ENCODE measurements at places on chromosomes 3 and 15.
A peak's percentile ranks its signal among the peaks of the same experiment; 100 is the strongest.

GRCh38 chr3:30324587-30324986, 281.8 kb upstream of the TGFBR2 start:
- DNase-seq: no peak

DNA sequence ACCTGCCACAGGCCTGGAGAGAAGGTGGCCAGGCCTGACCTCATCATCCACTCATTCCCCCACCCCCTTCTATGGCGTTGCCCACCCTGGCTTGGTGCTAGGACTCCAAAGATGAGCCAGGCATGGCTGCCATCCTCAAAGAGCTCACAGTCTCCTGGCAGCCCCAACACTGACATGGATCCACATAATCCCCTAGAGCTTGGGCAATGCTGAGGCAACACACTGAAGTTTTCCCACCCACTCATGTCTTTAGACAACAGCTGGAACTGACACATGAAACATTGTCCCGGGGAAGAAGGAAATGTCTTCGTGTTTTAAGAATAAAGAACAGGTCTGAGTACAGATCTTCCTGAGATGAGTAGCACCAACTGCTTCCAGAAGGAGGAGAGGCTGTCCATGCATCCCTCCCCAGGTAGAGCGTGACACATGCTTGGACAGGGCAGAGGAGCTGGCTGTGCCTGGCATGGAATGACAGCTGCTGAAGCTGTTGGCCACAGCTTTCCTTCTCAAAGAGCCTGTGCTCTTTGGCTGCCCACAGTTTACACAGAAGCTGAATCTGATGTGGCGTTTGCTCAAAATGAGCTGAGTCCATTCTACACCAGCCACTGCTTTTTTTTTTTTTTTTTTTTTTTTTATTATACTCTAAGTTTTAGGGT, 70.1 kb downstream of the HOMER2 start:
- DNase-seq: no peak

GRCh38 chr15:68272721-68273271, 4.7 kb upstream of the FEM1B start:
- DNase-seq: no peak

- no peak for DNase-seq
These were observed 631 bp upstream of the CNBP start for GRCh38 chr3:129184396-129184657.

- DNase-seq: no peak
These were observed 94.6 kb downstream of the ZIC4 start for GRCh38 chr3:147311716-147312115.

DNA sequence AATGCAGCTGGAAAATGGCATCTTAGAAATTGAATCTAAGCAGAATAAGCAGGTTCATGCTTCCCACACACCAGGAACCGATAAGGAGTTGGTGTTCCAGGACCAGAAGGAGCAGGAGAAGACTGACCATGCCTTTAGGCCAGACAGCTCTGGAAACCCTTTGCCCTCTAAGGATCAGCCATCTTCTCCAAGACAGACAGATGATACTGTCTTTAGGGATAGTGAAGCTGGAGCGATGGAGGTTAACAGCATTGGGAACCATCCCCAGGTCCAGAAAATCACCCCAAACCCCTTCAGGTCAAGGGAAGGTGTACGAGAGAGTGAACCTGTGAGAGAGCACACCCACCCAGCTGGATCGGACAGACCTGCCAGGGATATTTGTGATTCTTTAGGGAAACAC, 49.2 kb downstream of the CDAN1 start:
- no peak for DNase-seq

GRCh38 chr15:77808075-77808474, 175.4 kb upstream of the LINGO1 start:
- DNase-seq: no peak

DNA sequence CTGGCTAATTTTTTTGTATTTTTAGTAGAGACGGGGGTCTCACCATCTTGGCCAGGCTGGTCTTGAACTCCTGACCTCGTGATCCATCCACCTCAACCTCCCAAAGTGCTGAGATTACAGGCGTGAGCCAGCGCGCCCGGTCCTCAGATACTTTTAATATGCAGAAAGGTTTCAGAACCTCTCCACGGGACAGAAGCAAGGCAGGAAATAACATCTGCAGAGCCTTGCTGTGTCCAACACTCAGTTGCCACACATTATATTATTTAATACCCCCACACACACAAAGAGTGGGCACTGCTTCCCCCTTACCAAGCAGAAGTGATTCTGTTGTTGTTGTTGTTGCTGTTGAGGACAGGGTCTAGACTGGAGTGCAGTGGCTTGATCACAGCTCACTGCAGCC, 28.0 kb downstream of the OSBPL10 start:
- DNase-seq: no peak

DNA sequence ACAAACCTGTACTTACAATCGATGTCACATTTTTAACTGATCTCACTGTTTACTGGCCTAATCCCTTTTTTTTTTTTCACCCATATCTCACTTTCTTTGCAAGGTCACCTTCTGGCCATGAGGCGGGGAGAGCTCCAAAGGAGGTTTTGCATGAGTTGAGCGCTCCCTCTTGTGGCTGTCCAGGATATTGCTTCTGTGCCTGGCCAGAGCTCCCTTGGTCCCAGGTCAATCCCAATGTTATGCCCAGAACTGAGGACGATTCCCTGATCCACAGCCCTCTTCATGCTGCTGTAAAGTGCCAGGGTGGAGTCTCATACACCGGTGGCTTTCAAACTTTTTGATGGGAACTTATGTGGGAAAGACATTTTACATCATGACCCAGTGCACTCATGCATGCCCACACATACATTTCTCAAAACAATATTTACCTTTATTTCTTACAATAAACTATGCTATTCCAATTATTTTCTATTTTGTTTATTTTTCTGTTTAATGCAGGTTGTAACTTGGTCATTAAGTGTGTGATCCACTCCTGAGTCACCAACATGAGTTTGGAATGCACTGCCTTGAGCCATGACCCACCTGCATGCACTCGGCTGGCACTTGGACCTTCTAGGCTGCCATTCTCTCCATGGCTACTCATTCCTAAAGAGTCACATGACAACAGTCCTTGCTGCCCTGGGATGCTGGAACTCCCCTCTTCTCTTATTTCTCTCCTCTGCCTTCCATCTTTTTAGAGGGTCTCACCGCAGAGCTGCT, 9.6 kb upstream of the SST start:
- peak; percentile 86 for DNase-seq

DNA sequence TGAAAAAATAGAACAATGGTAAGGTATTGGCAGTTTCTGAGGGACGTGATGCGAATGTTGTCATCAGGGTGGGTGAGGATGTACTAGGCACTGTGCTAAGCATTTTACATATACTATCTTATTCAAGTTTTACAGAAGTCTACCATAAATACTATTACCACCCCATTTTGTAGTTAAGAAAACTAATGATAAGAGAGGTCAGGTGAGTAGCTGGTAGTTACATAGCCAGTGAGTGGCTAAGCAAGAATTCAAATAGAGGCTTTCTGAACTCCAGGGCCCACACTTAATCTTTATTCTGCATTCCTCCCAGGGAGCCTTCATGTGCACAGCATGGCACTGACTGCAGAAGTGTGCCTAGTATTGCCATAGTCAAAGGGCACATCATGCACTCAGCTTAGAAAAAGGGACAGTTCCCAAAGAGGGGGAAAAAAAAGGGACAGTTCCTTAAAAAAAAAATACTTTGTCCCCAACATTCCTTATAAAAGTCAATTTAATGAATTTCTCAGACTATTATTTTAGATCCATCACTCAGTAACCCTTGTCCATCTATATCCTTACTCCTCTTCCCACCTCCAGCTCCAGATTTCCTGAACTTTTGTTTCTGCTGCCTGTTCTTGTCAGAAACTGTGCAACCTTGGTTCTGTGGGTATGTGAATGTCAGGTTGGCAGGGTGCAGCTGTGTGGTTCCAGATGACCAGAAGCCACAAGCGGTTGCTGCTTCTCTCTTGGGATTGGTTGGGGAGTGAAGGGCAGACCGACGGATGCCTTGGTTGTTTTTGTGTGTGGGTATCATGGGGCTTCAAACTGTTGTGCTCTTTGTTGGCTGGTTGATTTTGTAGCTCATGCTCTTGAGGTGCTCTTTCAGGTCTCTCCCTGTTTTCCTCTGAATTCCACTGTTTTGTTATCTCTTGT, 8.3 kb downstream of the MAPKBP1 start:
- no peak for DNase-seq

DNA sequence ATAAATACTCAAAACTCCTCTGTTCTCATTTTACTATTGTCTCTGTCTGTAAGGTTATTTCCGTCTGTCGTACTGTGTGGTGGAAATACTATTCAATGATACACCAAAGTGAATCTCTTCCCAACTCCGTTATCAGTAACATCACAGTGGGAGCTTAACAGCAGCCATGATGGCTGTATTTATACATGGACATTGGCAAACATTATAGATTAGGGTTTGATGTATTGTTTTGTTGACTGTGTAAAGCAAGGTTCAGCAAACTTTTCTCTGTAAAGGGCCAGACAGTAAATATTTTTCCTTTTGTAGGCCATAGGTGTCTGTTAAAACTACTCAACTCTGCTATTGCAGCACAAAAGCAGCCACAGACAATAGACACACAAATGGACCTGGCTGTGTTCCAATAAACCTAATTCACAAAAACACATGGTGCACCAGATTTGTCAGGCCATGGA, 23.2 kb downstream of the LIPC start:
- no peak for DNase-seq

DNA sequence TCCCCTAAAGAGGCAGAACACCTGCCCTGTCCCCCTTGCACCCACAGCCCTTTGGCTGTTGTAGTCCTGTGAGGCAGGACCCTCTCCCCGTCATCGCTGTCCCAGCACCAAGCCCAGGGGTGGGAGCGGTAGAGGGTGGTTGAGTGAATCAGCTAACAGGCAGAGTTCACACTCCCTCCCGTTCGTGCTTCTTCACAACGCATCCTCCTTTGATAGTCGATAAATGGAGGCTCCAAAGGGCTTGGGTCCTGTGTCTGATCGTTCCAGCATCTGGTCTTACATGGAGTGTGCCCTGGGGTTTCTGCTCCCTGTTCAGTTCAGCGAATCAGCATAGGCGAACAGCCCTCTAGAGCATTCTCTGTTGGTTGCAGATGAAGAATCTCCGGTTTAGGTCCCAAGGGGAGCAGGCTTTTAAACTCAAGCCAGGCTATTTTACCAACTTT, 820 bp upstream of the HMCES start:
- peak; percentile 11 for DNase-seq

DNA sequence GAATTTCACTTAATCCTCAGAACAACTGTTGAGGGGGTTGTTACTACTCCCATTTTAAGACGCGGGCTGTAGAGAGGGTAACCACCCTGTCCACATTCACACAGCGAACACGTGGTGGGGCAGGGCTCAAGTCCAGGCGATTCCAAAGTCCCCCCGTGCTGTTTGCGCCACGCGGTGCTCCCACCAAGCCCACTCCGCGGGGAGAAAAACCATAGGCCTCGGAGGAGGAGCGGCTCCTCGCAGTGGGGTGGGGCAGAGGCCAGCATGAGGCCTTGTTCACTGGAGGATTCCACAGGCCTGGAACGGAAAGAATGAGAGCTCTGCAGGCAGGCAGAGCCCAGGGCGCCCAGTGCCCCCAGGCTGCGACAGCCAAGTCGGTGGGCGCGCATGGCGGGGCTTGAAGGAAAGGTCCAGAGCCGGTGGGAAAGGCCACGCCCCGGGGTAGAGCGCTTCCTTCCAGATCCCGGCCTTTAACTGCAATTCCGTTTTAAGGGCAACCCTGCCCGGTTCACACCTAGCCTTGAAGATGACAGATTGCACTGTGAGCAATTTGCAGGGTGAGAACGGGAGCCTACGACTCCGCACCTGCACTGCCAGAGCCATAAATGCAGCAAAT, 161.8 kb upstream of the TBL1XR1 start:
- peak; percentile 58 for DNase-seq

DNA sequence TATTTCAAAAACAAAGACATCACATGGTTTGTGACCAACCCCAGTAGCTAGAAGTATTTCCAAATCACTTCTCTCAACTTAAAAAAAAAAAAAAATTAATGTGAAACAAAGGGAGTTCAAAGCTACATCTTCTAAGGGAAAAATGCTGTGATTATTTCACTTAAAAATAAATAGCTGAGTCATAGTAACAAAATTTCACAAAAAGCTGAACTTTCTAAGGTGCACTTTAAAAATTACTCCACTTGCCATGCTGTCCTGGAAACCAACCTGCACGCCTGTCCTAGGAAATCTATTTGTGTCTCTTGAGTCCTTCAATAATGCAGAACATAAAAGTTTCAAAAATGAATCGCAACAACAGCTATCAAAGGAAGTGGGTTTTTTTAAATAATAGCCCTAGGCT, 1.8 kb downstream of the ACAP2 start:
- no peak for DNase-seq

DNA sequence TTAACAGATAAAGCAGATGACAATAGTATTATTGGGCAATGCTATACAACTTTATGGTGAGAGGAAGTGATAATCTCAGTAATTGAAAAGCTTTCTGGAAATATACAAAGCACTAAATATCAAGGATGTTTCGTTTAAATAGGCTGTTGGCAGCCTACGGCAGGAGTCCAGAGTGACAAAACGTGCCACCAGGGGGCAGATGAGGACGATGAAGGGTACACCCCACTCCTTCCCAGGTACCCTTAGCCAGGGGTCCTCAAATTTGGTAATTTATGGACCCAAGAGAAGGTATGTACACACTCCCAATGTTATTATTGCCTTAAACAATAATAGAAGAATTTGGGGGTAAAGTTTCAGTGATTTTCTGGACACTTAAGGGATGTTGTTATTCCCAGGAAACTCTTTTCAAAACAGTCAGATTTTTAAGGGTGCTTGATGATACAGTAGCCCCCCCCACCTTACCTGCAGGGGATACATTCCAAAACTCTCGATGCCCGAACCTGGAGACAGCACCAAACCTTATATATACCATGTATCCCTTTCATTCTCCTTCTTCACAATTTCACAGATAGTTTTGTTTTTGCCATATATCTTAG, 1.4 kb upstream of the MAGEL2 start:
- DNase-seq: peak; percentile 36

DNA sequence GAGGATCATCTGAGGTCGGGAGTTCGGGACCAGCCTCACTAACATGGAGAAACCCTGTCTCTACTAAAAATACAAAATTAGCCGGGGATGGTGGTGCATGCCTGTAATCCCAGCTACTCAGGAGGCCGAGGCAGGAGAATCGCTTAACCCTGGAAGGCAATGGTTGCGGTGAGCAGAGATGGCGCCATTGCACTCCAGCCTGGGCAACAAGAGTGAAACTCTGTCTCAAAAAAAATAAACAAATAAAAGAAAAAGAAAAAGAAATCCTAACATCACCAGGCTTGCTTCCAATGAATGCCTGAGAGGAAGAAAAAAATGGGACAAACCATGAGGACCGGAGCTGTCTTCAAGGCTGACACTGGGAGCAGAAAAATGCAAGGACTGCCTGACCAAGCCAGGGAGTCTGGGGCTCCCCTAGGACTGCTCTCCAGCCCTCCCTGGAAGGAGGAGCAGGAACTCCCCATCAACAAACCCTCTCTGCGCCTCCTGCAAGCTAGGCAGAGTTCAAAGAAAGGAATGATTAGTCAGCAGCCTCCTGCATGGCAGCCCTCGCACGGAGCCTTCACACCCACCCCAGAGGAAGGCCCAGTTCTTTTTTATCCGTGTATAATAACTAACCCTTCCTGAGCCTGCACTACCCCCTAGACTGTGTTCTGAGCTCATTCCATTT, 55.4 kb downstream of the NUP210 start:
- DNase-seq: peak; percentile 79

All from astrocyte of the hippocampus (primary cell).